ENCODE measurements at places on chromosomes 5 and 9.

DNA sequence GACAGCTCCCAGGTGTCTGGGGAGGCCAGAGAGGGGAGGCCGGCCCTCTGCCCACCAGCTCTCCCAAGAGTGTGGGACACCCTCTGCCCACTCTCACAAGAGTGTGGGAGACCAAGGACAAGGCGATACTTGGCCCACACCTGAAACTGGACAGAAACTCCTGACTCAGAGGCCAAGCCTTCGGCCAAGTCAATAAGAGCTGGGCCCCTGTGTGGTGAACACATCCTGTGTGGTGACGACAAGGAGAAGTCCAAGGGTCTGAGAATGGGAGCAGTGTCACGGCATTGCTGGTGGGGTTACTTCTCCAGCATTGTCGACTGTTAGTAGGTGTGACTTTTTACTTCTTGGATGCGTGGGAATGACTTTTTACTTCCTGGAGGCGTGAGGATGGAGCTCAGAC lies 14.6 kb upstream of the F2RL1 start:
- no peak for DNase-seq

DNA sequence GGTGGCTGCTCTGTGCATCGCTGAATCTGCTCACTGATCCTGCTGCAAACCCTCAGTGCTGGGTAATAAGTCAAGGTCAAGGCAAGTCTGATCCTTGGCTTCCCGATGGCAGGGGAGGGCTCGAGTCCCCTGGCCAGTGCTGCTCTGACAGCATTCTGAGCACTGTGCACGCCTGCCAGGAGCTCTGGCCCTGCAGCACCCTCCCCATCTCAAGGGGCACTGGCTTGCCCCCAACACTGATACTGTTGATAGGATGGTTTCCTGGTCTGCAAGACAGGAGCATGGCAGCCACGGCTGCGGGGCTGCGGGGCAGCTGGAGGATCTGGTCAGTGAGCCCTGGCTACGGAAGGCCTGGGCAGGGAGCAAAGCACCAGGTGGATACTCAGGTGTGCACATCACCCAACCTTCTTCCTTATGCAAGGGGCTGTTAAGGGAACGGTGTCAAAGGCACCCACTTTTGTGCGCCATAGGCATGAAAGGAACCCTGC lies 71.8 kb downstream of the SECISBP2 start:
- DNase-seq = no peak

DNA sequence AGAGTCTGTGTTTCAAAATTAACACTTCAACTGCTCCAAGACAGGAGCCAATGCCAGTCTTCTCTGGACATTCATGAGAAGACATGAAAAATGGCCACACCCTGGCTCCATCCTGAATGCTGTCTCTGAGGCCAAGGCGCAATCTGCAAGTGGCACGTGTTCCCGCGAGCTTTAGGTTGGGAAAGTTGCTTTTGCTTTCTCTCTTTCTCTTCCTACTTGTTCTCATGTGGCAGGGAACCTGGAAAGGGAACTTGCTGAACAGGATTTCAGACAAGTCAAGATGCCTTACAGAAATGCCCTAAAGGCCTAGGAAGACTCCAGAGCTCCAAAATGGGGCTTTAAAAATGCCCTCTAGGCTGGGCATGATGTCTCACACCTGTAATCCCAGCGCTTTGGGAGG lies 91.9 kb upstream of the OTULINL start:
- no peak for DNase-seq

DNA sequence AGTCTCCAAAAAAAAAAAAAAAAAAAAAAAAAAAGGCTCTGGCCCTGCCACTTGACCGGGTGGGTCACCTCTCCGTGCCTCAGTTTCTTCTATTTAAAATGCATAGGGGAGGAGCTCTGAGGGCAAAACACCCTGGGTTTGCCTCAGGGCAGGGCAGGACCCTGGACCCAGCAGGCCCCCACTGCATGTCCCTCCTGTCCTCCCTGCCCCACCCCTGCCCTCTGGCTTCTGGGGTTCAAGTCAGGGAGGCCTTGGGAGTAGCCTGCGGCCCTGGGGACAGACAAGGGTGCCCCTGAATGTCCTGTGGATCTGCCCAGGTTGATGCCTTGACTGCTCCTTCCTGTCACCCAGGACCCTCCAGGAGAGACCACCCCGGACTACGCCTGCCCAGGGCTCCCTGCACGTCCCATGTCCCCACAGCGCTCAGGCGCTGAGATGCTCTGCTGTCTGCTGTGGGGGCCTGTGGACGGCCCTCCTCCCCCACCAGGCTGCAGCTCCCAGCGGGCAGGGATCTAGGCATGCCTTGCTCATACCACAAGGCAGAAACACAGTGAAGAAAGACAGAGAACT lies 35.4 kb downstream of the ADAMTS2 start:
- DNase-seq = no peak

GRCh38 chr5:109105631-109106267 lies 304.0 kb downstream of the PJA2 start:
- DNase-seq = no peak

GRCh38 chr5:172455511-172456061 lies 1.3 kb upstream of the SH3PXD2B start:
- DNase-seq = no peak

GRCh38 chr5:61286446-61287132 lies 45.5 kb upstream of the ZSWIM6 start:
- DNase-seq = no peak

GRCh38 chr5:79481574-79481973 lies 32.4 kb downstream of the HOMER1 start:
- DNase-seq = no peak

DNA sequence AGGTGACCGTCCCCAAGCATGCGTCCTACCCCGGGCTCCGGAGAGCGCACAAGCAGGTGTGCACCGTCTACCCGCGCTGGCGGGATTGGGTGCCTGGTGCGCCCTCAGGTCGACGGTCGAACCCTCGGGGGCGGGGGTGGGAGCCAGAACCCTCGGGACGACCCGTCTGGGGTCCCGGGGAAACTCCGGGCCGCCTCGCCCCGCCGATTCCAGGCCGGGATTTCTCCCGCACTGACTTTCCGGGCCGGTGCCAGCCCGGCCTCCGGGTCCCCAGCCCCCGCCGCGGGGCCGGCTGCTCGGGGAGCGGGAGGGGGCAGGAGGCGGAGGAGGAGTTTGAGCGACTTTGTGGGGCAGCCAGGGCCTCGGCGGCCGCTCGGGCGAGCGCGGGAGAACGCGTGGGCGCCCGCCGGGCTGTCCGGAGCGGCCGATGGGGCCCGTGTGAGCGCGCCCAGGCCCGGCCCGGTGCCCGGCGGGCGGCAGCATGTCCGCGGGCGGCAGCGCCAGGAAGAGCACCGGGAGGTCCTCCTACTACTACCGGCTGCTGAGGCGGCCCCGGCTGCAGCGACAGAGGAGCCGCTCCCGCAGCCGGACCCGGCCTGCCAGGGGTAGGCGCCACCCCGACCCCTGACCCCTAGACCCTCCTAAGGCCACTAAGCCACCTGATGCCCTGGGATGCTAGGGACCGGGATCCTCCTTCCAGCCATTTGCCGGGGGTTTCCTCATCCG lies at the start of gene DAB2IP:
Gene DAB2IP (plus strand): TSS at position 340 of the 726 bp plus-strand sequence. CDS start 142 bp downstream, at position 482.
- peak; percentile 68 for DNase-seq

DNA sequence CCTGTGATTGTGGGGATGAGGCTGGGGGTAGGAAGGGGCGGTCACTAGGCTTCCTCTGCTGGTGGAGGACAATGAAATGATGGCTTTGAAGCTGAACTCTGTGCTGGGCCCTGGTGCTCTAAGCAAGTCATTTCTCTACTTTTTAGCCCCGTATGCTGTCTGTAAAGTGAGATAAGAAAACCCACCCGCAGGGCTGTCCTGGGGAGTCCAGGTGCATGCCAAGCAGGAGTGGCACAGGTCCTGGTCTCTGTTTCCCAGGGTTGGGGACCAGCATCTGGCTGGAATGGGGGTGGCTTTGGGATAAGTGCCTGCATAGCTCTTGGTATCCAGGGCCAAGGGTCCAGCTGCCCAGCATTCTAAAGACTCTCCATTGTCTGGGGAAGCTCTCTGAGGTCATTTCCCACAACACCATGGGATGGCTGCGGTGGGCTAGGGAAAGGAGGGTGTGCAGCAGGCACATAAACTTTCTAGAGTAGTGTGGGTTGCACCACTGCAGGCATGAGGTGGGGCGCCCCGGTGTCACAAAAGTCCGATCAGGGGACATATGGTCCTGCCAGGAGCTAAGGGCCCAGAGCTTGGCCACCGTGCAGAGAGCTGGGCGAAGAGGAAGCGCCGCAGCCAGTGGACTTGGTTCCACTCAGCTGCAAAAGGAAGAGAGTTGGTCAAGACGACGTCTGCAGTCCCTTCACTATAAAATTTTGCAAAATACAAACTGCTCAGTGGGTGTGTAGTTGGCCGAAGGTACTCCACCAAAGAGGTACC lies 25.6 kb upstream of the GTF3C5 start:
- DNase-seq = no peak

GRCh38 chr5:179678223-179679013 lies 2.4 kb downstream of the CBY3 start:
- DNase-seq = peak; percentile 97
